ENCODE measurements at places on chromosomes 3 and 15.

- DNase-seq, result no peak
Measured at GRCh38 chr3:103388214-103388613, 953.4 kb downstream of the ZPLD1 start.

DNA sequence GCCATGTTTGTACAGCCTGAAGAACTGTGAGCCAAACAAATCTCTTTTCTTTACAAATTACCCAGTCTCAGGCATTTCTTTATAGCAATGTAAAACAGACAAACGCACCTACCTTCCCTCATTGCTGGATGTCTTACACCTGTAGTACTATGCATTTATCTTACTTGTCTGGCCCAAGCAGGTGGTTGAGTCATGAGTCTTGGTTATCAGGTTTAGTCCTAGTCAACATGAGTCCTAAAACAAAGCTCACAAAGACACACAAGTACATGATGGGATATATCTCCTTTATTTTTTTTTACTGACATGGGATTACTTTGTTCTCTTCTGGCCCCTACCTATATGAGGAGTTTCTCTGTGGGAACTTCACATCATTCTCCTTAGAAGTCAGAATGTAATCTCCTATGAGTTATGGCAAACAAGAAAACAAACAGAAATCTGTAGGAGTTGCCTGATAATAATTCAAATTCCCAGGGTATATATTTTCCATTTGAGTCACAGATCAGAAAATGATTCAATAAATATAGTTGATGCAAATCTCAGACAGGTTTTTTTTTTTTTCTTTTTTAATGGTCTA, 33.6 kb upstream of the PLSCR2 start:
- DNase-seq, result no peak

DNA sequence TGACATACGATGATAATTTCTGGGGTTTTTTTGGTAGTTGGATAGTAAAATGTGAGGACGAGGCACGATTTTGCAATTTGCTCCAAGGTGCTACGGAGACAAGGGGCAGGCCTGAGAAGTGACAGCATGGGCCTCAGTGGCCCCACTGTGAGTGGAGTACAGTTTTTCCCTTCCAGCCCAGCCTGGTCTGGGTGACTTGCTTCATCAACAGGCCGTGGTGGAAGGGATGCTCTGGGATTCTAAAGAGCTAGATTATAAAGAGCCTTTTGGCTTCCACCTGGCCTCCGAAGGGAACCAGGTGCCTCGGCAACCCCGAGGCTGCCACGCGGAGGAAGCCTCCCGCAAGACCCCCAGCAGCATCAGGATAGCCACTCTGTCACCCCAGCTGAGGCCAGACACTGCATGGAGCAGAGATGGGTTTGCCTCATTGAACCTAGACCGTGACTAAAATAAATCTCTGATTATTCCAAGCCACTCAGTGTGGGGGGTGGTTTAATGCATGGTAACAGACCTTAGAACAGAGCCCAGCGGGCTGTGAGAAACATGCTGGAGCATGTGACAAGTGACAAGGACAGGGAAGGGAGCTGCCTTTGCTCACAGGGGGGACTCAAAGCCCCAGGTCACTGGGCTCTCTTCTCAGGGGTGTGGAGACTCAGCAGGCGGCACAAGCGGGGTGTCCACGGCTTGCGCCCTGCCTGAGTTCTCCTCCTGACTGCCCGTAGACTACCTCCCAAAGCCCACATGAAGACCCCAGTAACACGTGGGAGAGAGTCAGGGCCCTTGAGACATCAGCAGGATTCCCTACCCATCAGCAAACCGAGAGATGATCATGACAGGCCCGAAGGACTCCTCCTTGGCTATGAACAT, 22.6 kb upstream of the SLC41A3 start:
- DNase-seq, result no peak

DNA sequence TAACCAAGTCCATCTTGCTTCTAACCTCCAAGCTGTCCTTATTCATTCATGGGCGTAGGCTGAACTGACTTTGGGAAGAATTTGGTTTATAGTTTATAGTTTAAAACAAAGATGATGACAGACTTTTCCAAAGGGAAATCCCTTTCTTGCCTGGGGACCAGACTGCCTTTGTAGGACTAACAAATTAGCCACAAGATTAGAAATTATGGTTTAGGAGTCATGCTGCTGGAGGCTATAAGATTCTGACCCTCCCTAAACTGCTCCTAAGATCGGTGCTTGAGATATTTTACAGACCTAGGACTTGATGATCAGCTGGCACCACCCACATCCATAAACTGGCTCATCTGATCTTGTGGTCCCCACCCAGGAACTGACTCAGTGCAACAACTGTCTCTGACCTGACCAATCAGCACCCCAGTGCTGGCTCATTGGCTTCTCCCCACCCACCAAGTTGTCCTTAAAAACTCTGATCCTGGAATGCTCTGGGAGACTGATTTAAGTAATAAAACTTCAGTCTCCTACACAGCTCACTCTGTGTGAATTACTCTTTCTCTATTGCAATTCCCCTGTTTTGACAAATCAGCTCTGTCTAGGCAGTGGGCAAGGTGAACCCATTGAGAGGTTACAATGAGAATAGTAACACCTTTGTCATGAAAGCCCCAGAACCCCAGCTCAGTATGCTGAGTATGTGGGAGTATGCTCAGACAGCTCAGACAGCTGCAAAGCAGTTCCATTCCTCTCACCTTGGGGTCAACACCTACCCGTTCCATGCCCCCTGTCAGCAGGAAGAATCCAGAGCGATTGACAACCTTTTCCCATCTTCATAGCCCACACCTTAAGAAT, 51.6 kb upstream of the C15orf39 start:
- no peak for DNase-seq

DNA sequence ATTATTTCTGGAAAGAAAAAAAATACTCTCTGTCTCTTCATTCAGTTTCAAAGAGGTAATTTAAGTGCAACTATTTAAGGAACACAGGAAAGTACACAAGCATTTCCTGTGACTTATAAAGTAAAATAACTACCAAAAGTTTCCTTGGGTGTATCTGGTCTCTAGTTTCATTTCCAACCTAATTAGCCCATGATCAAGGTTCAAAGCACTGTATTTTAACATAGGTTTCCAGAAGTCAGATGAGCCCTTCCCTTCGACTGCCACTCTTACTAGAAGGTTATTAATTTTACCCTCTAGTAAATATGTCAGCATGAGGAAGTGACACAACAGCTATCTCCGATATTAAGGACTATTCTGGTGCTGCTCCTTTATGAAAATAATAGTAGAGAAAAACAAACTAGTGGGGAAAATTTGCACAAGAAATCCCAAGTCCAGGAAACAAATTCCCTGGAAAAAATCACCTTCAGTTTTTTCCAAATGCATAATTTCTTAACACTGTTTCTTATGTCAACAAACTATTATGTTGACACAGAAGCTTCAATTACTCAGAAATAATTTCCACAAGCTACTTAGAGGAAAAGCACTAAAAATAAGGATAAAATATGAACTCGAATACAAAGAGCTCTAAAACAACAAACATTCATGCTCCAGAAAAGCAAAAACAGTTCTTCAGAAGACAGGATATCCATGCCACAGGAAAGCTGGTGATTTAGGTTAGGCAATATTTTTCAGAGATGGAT, 35.3 kb downstream of the CCPG1 start:
- no peak for DNase-seq

Measured in forelimb muscle (tissue), 1 donor.